ENCODE measurements at places on chromosomes 16 and 17.

GRCh38 chr17:66711401-66711800, 123.5 kb upstream of the CACNG5 start:
- DNase-seq: no peak

GRCh38 chr17:7011942-7012254, 526 bp upstream of the RNASEK start:
- no peak for DNase-seq

DNA sequence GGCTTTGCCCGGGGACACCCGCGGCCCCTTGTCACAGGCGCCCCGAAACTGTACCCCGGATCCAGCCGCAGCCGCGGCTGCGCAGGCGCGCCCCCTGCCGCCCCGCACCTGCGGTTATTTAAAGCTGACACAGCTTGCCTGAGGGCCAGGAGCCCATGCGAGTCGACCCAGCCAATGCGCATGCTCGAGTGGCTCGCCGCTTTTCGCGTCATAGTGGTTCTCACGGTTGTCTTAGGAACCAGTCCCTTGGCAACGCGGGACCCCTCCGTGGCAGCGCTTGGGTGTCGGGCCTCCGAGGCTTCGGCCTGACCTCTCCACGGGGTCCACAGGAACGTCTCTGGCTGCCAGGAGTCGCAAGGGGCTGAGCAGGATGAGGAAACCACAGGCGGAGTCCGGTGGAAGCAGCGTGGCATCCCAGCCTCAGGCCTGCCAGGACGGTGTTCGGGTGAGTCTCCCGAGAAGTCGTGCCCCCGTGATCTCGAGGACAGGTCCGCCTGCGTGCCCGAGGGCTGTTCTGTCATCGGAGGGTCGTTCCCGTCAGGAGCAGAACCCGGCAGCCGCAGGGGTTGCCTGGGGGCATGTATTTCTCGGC, 716.9 kb downstream of the KCNJ18 start:
- DNase-seq: no peak

DNA sequence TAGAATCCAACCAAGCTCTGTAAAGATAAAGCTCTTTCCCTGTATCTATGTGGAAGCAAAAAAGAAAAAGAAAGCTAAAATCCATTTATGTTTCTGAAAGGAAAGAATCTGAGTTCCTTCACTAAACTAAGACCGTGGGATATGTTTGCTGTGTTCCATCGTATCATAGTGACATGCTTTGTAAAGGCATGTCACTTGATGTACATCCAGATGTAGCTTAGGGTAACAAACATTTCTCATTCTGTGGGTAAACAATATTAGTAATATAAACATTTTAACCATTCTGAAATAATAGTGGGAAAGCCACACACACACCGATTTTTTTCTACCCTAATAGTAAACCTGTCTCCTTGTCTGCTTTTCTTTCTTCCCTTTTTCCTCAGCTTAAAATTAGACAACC, 78.1 kb downstream of the TUBD1 start:
- no peak for DNase-seq

GRCh38 chr17:4189280-4189679, 46.3 kb downstream of the CYB5D2 start:
- no peak for DNase-seq

Measured in WTC11 (cell line).